ENCODE measurements at places on chromosomes 1 and 21. TPM values are rescaled to one million over a fixed set of nuclear protein-coding genes. Genes with fewer than 3 reads are reported as not detected.

Gene LAD1
- total RNA-seq, result 0.93 TPM

Gene TENT5C
- 0.07 TPM for total RNA-seq

Gene ATF3
- 34.1 TPM for total RNA-seq

Gene SPRR2F
- not detected for total RNA-seq

Gene LCE1A
- not detected for total RNA-seq

Gene CFHR4
- not detected for total RNA-seq

Gene RBP7
- 6.8 TPM for total RNA-seq

Gene LCE1F
- not detected for total RNA-seq

Gene CHODL
- not detected for total RNA-seq

Gene PDE9A
- total RNA-seq, result 1.6 TPM

Gene AIM2
- not detected for total RNA-seq

Gene SPRR1A
- not detected for total RNA-seq

Gene SPATA45
- total RNA-seq, result not detected

Gene SLAMF8
- 0.06 TPM for total RNA-seq

Gene PDPN
- total RNA-seq, result not detected

Gene TDRD10
- total RNA-seq, result 0.16 TPM

Gene TSPEAR
- total RNA-seq, result not detected

Gene MMP23B
- total RNA-seq, result 0.52 TPM

Gene CAMK2N1
- total RNA-seq, result 44.1 TPM

Gene SLC6A17
- total RNA-seq, result 4.1 TPM

Gene LMX1A
- total RNA-seq, result not detected

Gene SLFNL1
- not detected for total RNA-seq

Gene CHD5
- 1.2 TPM for total RNA-seq

Gene RGS1
- not detected for total RNA-seq

Gene LCE1C
- not detected for total RNA-seq

Gene PIGV
- 5.9 TPM for total RNA-seq

Gene TCHHL1
- total RNA-seq, result not detected

Gene FNDC5
- total RNA-seq, result 0.32 TPM

Gene PGLYRP4
- total RNA-seq, result not detected

Gene BATF3
- total RNA-seq, result 37.7 TPM

Gene ATP1A4
- total RNA-seq, result not detected

Gene TNFSF4
- 0.09 TPM for total RNA-seq

Gene SOX13
- total RNA-seq, result 19.5 TPM

Gene C1orf159
- 13.9 TPM for total RNA-seq

Gene GLIS1
- total RNA-seq, result not detected

Gene SUSD4
- 1.1 TPM for total RNA-seq

Gene PPIAL4G
- not detected for total RNA-seq

Gene FAM229A
- total RNA-seq, result 4.2 TPM

Gene HSF2BP
- total RNA-seq, result 1.9 TPM

Gene BGLAP
- total RNA-seq, result 0.23 TPM

Gene FCRL6
- total RNA-seq, result not detected

Gene DDAH1
- 7.0 TPM for total RNA-seq

Gene SLC9A1
- 16.5 TPM for total RNA-seq
